Activated B cell treated with CpG ODN at 0.5 μM for 24 hours (primary cell): ENCODE measurements at places on chromosomes 7 and 10.

DNA sequence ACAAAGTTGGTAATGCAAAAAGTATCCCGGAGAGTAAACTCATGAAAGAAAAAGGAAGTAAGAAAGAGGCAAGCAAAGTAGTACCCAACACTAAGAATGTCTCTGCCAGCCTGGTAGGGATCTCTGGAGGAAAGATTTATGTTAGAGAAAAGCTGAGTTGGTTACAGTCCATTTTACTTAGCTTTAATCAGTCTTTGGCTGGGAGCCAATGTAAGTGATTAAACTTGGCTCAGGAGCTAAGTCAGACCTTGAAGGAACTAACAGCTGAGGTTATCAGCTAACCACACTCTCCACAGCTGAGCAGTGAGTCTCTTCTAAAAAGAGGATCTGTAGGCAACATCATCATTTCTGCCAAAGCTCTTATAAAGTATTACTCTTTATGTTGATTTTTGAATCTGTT is 148.0 kb downstream of the ANKRD7 start:
- no peak for DNase-seq

DNA sequence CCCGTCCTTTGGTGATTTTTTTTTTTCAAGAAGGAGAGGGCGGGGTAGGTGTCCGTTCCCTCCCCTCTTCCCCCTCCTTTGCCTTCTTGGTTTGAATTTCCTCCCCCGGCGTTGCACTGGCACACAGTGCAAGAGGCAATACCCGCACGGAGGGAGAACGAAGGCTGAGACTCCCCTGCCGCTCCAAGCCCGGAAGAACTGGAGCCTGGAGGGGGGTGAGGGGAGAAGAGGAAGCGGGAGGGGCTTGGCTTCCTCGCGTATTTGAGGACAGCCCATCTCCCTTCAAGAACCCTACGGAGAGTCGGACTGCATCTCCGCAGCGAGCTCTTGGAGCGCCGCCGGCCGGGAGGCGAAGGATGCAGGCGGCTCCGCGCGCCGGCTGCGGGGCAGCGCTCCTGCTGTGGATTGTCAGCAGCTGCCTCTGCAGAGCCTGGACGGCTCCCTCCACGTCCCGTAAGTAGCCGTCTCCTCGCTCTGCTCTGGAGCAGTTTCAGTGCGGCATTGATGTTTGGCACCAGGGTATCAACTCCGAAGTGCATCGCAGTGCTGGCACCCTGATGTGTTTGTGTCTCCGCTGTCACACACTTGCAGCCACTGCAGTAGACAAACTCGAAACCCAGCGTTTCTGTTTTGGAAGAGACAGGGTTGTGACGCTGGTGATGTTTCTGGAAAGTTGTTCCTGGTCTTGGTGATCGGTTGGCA is at the start of gene CNTNAP2:
CNTNAP2 (plus strand) TSS at position 281 of the 702 bp plus-strand sequence; CDS start at position 357, 76 bp downstream.
- no peak for DNase-seq

GRCh38 chr7:50393076-50393475 is 57.1 kb downstream of the FIGNL1 start:
- DNase-seq, result no peak

- DNase-seq, result no peak
These were observed 27.5 kb downstream of the ELMO1 start for GRCh38 chr7:37420946-37421695.

DNA sequence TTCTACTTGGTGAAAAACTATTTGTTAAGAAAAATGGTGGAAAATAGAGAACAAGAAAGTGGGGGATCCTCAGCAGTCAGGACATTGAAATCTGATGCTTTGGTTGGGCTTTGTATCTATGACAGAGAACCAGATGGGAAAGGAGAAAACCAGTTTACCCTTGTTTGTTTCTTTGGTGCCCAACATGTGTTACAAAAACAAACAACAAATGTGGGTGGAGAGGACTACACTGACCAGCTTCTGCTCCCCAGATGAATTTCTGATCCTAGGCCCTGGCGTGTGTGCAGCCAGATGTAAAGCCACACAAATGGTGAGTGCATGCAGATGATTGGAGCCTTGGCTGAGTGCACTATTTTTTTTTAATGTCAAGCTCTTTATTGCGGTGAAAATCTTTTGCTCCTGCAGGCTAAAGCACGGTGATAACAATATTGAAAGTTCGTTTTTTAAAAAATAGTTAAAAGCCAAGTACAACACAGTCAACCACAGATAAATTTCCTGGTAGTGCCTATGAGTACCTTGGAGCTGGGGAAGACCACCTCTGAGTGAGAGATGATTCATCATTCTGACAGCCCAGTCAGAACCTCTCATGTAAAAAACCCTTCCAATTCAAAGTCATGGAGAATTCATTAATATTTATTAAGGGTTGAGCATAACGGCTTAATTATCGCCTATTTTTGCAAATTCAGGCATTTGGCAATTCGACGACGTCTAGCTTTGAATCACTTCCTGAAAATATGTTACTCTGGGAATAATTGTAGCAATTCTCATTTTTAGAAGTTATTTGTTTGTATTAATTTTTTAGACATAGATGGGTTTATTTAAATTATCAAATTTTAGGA is 163.7 kb downstream of the AGMO start:
- no peak for DNase-seq

DNA sequence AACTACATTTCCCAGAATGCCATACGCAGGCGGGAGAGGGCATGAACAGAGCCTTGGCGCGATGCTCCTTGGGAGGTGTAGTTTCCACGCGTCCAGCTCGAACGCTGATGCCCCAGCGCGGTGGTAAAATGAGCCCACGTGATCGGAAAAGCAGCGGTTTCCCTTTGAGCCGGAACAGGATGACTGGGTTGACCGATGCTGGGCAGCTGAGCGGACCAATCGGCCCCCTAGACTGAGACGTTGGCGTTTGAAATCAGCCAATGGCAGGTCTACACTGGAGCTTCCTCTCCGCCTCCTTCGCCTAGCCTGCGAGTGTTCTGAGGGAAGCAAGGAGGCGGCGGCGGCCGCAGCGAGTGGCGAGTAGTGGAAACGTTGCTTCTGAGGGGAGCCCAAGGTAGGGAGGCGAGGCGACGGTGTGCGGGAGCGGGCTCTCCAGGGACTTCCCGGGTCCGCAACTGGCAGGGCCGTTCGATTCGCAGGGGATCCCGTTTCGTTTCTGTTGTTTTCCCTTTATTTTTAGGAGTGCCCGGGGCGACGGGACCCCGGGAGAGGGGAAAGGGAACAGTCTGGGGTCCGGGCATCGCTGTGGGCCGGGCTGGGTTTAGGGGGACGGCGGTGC is at the start of gene BUB3:
BUB3 (plus strand) TSS at position 311 of the 619 bp plus-strand sequence. CDS start 516 bp downstream, outside the sequence.
- DNase-seq, result peak; percentile 80

DNA sequence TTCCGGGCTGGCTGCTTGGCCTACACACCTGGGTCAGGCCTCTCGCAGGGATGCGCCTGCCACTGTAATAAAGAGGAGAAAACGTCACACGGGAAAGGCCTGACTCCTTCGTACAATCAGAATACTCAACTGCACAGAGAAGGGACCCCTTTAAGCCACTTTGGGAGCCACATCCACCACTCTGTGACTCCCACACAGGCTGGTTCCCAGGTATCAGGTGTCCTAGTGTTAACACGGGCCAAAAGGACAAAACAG is 5.8 kb upstream of the ZNF736 start:
- DNase-seq, result no peak

- DNase-seq, result no peak
These were observed 1.9 kb upstream of the TAS2R39 start for GRCh38 chr7:143181349-143181748.

DNA sequence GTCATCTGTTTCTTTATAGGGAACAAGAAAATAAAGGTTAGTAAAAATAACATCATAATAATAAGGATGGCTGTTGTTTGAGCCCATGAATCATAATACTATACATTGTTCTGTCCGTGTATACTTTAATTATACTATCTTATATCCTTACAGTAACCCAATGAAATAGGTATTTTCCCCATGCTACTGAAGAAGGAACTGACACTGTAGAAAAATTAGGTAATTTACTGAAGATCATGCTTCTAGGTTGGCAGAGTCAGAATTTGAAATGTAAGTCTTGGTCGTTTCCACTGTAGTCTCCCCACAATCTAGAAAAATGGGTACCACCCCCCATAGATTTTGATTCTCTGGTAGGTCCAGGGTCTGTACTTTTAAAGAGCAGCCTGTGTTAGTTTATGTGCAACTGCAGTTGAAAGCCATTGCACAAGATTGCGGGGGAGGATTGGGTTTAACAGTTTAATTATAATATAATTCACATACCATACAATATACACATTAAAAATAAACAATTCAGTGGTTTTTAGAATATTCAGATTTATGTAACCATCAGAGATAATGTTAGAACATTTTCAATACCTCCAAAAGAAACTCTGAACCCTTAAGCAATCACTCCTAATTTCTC is 47.7 kb downstream of the SHOC2 start:
- DNase-seq, result no peak
